ENCODE measurements at places on chromosomes 7 and 10.

- peak; percentile 59 for DNase-seq
Observed at GRCh38 chr7:924541-925231, 29.8 kb downstream of the ADAP1 start.

DNA sequence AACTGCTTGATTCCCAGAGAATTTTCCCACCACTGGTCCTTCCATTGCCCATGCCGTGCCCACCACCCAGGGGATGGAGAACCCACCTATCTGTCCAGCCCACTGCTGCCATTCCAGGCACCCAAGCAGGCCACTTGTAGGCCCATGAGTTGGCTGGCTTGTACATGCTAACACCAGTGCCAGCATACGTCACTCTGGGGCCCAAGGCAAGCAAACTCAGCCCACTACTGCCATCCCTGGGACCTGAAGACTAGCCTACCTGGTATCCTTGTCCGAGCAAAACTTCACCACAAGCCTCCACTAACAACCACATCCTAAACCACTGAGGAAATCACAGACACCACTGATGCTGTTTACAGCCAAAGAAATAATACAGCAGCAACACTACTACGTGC, 44.7 kb upstream of the CDK6 start:
- DNase-seq = no peak

GRCh38 chr7:50321487-50322067, 17.1 kb downstream of the IKZF1 start:
- DNase-seq = no peak

DNA sequence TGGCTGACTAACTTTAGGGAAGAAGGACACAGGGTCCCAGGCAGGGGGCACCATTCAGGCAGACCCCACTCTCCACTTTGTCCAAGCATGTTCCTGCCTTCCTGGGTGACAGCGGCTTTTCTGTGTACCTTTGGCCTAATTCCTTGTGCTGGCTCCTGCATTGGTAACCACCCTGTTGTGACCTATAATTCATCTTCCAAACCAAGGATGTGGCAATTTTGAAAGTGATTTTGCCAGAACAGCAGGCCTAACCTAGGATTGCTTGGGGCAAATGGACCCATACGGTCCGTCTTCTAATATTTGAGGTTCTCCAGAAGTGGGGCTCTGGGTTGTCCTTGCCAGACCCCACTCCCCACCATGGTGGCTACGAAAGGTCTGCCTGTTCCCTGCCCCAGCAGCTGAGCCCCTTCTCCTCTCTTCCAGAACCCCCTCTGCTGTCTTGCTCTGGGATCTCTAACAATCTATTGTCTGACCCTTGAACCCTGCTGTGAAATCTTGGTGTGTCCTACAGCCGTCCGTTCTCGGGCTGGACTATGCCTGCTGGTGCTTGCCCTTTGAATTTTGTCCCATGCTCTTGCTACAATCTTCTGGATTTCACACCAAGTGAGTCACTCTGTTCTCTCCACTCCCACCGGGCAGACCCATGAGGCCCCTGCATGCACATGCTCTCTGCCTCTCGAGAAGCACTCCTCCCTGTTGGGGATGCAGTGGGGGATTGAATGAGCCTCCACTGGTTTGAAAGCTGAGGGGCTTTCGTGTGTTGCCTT, 316.0 kb downstream of the CXCL12 start:
- peak; percentile 76 for DNase-seq

GRCh38 chr10:132142396-132143161, 44.2 kb upstream of the DPYSL4 start:
- DNase-seq = peak; percentile 48

GRCh38 chr7:35983626-35984025, 169.4 kb upstream of the EEPD1 start:
- no peak for DNase-seq

DNA sequence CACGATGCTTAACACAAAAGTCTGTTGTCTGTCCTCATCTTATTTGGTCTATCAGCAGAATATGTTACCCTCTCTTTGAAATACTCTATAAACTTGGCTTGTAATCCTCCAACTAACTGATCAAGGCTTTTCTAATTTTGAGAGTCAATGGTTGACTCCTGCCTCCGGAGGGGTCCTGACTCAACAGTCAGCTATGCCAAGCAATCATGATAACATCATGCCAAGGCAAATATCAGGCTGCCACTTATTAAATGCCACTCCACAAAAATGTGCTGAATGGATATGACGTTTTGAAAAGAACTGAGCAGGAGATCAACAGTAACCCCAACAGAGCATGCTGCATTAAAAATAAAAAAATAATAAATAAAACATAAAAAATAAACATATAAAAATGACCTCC, 116.1 kb downstream of the PARD3 start:
- DNase-seq = peak; percentile 76

DNA sequence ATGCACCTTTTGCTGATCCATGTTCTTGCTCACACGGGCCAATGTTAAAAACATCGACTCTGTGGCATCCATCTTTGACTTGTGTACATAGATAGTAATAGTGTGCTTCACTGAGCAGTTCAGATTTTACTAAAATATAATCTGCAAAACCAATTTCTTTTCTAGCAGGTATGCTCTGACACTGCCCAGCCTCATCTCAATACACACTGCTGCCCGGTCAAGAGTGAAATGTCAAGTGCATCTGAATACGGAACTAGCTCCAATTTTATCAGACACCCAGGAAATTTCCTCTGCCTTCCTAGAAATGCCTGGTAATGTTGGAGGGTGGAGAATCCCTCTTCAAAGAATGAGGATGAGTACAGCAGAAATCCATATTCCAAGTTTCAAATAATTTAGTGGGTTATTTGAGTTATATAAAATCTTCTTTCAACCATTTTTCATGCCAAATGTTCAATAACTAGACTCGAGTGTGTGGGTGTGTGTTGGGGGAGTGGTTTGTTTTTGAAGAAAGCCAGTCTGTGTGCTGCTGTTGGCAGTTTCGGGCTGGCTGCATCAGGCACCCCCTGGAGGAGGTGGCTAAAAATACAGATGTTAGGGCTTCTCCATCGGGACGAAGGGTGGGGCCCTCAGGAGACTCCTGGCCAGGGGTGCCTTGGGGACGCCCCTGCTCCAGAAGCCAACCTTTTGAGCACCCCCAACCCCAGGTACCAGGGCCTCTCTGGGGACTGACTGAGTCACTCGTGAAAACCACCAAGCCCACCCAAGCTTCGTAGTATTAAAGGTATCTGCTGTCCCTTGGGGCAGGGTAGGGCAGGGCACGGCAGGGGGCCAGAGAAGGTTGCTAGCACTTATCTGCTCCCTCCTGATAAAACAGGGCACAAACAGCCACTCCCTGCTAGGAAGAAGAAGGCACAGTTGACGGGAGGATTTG, 15.4 kb downstream of the CTBP2 start:
- peak; percentile 83 for DNase-seq

DNA sequence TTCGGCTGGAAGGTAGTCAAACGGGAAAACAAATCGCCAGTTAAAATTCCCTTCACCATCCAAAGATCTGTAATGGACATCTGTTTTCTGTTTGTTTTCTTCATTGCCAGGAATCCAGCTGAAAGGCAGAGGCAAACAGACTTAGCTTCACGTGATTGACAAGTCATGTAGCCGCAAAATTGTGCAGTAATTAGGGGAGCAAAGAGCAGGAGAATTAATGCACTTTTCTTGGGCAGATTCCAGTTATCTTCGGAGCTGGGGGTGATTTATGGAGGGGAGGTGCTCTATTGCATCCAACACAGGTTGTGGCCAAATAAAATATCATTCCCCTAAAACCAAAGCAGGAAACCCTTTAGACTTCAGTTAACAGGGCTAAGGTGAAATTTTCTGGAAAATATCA, 162.2 kb downstream of the MYOF start:
- DNase-seq = no peak

DNA sequence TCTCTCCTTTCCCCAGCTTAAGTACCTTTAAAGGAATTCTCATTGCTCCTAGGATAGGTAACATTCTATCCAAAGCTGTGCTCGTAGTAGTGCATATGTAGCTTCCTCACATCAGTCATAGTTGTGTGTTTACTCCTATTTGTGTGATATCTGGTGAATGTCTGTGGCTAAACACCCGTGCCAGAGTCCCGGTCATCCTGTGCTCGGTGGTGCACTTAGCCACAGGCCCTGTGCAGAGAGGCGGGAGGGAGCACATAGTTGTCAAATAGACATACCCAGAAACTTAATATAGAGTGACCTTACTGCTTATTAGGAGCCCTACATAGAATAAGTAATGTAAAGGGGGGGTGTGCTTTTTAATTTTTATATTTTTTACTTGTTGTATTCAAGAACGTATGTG, 76.6 kb downstream of the RBM33 start:
- DNase-seq = no peak

- no peak for DNase-seq
Observed at GRCh38 chr7:5501465-5501864, 77.8 kb upstream of the TNRC18 start.

GRCh38 chr10:121290674-121291073, 307.6 kb downstream of the FGFR2 start:
- no peak for DNase-seq

- no peak for DNase-seq
Observed at GRCh38 chr10:106311590-106311989, 852.9 kb downstream of the SORCS1 start.

DNA sequence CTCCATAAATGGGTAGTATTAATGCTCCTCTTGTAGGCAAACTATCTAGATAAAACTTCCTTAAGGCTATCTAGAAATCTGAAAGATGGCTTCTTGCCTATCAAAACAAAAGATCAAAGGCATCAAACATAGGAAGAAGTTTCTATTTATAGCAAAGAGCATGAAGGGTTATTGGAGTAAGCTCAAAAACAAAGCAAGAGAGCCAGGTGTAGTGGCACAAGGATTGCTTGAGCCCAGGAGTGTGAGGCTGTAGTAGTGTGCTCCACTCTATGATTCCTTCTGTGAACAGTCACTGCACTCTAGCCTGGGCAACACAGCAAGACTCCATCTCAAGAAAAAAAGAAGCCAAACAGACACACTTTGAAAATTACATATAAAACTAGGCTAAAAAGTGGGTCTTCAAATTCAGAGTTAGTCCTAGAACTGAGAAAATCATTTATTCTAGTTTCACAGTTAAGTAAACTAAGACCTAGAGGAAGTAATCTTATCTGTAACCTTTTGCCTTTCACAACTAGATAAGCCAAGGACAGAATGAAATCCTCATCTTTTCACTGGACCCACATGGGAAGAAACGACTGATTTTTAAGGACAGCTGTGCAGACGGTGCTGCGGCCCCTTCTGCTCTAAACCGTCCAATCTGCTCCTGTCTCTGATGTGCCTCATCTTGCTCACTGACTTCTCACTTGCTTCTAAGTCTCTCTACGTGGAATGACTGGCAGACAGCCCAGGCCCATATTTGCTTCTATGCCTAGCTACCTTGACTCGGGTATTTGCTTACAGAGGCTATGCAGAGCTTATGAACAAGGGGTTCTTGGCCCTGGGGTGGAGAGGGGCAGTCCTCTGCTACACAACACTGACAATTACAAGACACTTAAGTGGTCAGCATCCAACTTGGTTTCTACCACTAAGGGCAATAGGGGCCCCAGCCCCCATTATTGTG, 50.0 kb downstream of the ESYT2 start:
- DNase-seq = no peak

DNA sequence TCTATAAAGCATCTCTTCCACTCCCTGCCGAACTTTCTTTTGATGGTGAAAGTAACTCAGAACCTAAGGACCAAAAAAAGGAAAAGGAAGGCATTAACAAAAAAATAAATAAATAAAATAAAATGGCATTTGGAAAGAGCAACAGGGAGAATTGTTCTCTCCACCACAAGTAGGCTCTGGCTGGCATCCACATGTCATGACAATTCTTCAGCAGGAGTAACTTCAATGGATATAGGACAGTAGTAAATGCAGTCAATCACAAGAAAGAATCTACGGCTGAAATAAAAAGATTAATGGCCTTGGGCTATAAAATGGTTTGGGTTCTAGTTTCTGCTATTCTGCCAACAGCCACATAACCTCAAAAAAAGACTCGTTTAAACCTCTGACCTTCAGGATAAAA, 23.9 kb downstream of the NCAPG2 start:
- peak; percentile 43 for DNase-seq

DNA sequence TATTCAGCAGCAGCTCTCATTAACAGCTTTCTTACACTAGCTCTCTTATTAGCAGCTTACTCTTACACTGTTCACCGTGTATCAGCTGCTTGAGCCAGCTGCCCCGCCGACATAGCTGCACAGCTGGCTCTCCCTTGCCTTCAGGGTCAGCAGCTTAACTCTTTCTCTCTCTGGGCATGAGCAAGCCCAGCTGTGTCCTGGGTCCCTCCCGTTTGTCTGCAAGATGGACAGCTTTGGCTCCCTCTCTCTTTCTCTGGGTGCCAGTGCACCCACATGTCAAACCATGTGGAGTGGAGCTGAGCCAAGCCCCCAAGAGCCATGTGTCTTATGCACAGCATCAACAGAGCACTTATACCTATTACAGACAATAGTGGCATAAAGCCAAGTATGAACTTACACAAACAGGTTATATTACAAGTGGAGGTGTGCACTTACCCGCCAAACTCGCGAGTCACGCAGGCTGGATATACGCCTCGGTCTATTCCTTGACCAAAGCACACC, 35.7 kb upstream of the MTPAP start:
- DNase-seq = peak; percentile 67

- peak; percentile 14 for DNase-seq
Observed at GRCh38 chr7:149686449-149686848, 86.9 kb downstream of the ZNF467 start.

DNA sequence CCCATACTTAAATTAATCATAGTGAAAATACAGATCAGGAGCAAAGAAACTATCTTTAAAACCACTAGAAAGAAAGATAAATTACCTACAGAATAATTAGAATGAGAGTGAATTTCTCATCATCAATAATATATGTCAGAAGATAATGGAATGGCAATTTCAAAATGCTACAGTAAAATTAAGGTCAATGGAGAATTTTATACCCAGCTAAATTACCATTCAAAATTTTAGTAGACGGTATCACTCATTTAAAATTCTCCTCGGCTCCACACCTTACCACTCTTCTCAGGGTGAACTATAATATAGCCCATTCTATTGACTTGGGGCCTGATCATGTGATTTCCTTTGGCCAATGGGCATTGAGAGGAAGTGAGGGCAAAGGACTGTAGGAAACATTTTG, 192.5 kb upstream of the TCERG1L start:
- DNase-seq = no peak

DNA sequence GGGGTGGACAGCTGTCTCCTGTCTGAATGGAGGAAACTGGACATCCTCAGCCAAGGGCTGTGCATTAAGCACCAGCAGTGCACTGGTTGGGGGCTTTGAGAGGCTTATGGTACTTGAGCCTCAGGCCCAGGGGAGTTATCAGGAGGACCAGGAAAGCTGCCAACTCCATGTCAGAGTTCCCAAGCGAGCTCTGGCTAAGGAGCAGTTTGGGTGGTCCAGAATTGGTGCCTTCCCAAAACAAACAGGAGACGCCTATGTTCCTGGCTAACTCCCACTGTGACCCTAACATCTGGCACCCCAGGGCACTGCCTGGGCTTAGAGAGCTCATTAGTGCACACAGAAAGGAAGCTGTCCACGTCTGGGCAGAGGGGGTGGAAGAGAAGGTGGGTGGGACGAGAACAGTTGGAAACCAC, 408.6 kb upstream of the NPVF start:
- DNase-seq = no peak

GRCh38 chr7:88337572-88337971, 30.9 kb upstream of the STEAP4 start:
- peak; percentile 63 for DNase-seq

- peak; percentile 78 for DNase-seq
Observed at GRCh38 chr7:130278860-130279259, 12.2 kb downstream of the CPA2 start.

- DNase-seq = no peak
Observed at GRCh38 chr7:155974186-155974897, 162.1 kb upstream of the SHH start.

Data from GM23248 (cell line).